ENCODE measurements at places on chromosomes 2 and 18.

DNA sequence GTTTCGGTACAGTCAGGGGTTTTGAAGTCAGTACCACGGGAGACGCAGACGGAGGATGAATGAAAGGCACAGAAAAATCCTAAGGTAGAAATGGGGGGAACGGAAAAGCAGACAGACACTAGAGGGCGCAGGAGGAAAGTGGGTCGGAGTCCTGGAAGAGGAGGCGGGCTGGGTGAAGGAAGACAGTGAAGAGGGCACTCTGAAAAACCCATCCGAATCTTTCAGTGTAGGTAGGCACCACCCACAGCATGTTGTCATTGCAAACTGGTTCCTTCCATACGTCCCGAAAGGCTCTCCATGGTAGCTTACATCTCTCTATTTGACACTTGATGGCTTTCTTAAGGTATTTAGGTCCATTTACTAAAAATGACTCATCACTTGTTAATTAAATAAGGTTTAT is 18.5 kb upstream of the ZNF236 start:
- no peak for DNase-seq

GRCh38 chr2:188931361-188931760 is 42.8 kb upstream of the COL3A1 start:
- DNase-seq: no peak

DNA sequence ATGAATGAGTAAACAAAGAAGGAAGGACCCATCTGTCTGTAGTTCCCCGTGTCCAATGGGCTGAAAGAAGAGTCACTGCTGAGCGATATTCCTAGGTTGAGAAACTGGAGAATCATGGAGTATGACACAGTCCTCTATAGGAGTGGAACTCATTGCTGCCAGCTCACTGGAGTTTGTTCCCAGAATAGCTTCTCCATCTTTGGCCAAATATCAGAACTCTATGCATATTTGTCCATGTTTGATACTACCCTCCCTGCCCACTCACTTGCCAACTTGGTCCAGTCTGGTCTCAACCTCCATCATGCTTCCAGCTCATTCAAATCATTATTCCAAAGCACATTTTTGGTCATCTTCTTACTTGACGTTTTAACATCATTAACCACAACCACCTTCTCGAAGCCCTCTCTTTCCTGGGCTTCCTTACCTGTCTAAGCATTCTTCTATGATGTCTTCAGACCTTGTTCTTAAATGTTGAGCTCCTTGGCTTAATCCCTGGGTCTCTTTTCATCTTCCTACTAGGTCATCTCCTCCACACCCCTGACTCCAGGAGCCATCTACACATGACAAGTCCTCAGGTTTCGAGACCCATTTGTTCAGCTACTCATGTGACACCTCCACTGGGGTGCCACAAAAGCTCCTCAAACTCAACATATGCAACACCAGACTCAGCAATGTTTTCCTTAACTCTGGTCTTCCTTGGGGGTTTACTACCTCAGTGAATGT is 221.6 kb downstream of the MYCN start:
- no peak for DNase-seq

- DNase-seq: no peak
Observed at GRCh38 chr2:160425434-160426151, 68.0 kb downstream of the RBMS1 start.

DNA sequence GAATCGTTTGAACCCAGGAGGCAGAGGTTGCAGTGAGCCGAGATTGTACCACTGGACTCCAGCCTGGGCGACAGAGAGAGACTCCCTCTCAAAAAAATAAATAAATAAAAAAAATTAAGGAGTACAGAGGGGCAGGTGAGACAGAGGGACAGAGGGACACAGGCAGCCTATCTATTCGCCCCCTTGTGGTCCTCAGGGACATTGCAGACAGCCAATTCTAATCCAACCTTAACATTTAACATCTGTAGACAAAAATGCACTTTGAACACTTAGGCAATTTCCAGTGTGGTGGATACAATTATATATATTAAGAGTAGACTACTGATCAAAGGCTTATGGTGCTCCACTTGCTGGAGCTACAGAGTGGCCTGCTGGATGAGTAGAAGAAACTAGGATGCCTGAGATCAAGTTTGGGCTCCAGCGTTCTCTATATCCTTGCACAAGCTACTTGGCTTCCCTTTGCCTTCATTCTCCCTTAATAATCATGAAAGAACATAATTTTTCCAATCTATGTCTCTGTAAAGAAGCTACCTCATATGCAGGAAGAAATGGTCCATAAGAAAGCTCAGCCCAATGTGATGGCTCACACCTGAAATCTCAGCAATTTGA is 8.2 kb upstream of the SMARCAL1 start:
- no peak for DNase-seq

DNA sequence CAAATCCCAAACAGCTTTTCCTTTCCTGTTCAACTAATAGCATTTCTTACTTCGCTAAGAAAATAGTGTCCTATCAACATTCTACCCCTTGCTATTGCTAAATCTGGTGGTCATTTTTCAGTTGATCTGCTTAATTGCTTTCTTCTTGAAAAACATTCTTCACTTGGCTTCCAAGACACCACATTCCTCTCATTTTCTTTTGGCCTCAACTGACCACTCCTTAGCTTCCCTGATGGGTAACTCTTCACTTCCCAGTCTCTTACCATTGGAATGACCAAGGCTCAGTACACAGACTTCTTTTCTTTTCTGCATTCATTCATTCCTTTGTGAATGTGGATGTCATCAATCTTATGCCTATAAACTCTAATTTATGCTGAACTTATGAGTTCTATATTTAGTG is 230.8 kb upstream of the CDH2 start:
- DNase-seq: no peak

DNA sequence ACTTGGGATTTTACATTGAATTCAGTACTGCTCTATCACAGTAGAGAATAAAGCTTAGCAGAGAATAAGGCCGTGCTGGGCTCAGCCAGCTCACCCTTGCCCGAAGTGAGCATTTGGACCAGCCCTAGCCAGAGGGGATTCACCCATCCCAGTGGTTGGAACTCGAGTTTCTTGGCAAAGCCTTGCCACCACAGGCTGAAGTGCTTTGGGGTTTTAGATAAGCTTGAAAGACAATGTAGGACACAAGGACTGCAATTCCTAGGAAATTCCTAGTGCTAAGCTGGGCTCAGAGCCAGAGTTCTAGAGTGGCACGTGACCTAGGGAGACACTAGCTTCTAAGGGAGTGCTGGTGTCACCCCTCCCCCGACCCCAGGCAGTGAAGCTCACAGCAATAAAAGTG is 28.0 kb downstream of the SERPINB11 start:
- no peak for DNase-seq

GRCh38 chr18:75216911-75217689 is 6.5 kb downstream of the TSHZ1 start:
- no peak for DNase-seq

DNA sequence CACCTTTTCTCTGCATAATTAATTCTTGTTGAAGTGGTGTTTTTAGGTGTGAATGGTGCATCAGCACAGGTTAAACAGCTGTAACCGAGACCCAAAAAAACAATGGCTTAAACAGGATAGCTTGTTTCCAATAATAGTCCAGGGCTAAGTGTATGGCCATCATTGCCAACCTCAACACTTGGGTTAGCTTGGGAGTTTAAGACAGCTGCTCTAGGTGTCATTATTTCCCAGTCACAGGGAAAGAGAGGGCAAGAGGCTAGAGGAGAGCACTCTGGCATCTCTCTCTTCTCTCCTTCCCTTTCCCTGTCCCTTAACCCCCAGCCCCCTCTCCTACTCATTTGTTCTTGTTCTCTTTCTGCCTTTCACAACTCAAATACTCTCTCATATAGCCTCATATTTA is 21.1 kb downstream of the BIRC6 start:
- no peak for DNase-seq

DNA sequence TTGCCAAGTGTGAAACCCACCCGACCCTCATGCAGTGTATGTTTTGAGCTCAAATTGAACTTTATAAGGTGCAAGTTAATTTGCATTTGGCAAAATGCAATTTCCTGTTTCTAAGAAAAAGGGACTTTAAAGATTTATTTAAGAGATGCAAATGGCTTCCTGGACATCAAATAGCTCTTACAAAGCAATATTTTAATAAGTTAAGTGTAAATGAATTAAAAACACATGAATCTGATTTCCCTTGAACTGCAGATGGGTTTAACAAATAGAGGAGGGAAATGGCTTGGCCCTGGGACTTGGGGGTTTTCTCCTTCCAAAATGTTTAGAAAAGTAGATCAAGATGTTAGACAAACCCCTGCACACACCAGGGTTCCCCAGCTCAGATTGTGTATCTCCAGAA is 116.0 kb downstream of the EN1 start:
- no peak for DNase-seq
